ENCODE measurements at places on chromosomes 5 and 9. TPM values are rescaled to one million over a fixed set of nuclear protein-coding genes. Genes with fewer than 3 reads are reported as not detected.

Gene ELAVL2
- under 0.01 TPM for total RNA-seq

Gene TTC23L
- 0.33 TPM for total RNA-seq

Gene EDIL3
- total RNA-seq: 9.2 TPM

Gene PDE6A
- under 0.01 TPM for total RNA-seq

Gene ABCA1
- total RNA-seq: 75.2 TPM

Gene IL11RA
- 8.2 TPM for total RNA-seq

Gene MLLT3
- 43.8 TPM for total RNA-seq

Gene QRFP
- not detected for total RNA-seq

Gene HAVCR2
- total RNA-seq: 3.6 TPM

Gene TPD52L3
- total RNA-seq: not detected

Gene C9orf50
- 0.17 TPM for total RNA-seq

Gene WDR41
- total RNA-seq: 125 TPM

Gene BARHL1
- total RNA-seq: not detected

Gene ZNF366
- total RNA-seq: not detected

Gene RASEF
- 1.2 TPM for total RNA-seq

Gene PRRX2
- total RNA-seq: 4.6 TPM

Gene DBH
- not detected for total RNA-seq

Gene SLC25A2
- total RNA-seq: not detected

Gene PNPLA7
- 1.3 TPM for total RNA-seq

Gene MZB1
- total RNA-seq: not detected

Gene NMUR2
- total RNA-seq: not detected

Gene KCNIP1
- not detected for total RNA-seq

Gene IL7R
- total RNA-seq: 67.9 TPM

Gene INSL6
- total RNA-seq: not detected

Gene F2RL2
- total RNA-seq: 13.1 TPM

Gene FBP2
- total RNA-seq: not detected

Gene FST
- total RNA-seq: 759 TPM

Gene FABP6
- total RNA-seq: not detected

Gene QSOX2
- total RNA-seq: 7.8 TPM

Gene PSMB7
- total RNA-seq: 200 TPM

Gene SLC6A18
- not detected for total RNA-seq

Gene ADRA1B
- 0.26 TPM for total RNA-seq

Gene LRSAM1
- total RNA-seq: 18.0 TPM

Gene GRIN3A
- not detected for total RNA-seq

Gene ANP32B
- 16.7 TPM for total RNA-seq

Gene NUTM2G
- not detected for total RNA-seq

Gene TMEM8B
- 3.0 TPM for total RNA-seq

Gene FIBCD1
- total RNA-seq: 7.3 TPM

Gene GLDC
- total RNA-seq: 0.51 TPM

Gene GHR
- 2.3 TPM for total RNA-seq

Gene DPYSL3
- 135 TPM for total RNA-seq

Gene IFNA2
- total RNA-seq: not detected

Gene SPATA31C1
- not detected for total RNA-seq

Gene RALGDS
- 23.6 TPM for total RNA-seq

Gene C9orf153
- 0.51 TPM for total RNA-seq

Gene CDX1
- total RNA-seq: 0.33 TPM

Gene GLRA1
- total RNA-seq: not detected

Gene CKMT2
- total RNA-seq: 19.3 TPM

Gene GRM6
- not detected for total RNA-seq

Gene SLC6A7
- total RNA-seq: not detected

Gene SOWAHA
- 0.17 TPM for total RNA-seq

Gene PCDHAC2
- 2.6 TPM for total RNA-seq

Gene MED7
- 9.8 TPM for total RNA-seq

Gene PCA3
- total RNA-seq: not detected

Gene ADAMTS19
- total RNA-seq: 0.33 TPM

Measured in fibroblast of lung (primary cell).